CD14-positive monocyte (primary cell): ENCODE measurements at places on chromosomes 2 and 18. TPM values are rescaled to one million over a fixed set of nuclear protein-coding genes. Genes with fewer than 3 reads are reported as not detected.

SIX2 gene
- polyA plus RNA-seq: not detected

CAPN14 gene
- polyA plus RNA-seq: not detected

AQP12A gene
- not detected for polyA plus RNA-seq

DYNAP gene
- polyA plus RNA-seq: not detected
